ENCODE measurements at places on chromosomes 7 and 10. TPM values are rescaled to one million over a fixed set of nuclear protein-coding genes. Genes with fewer than 3 reads are reported as not detected.

Gene CALHM3
- not detected for total RNA-seq

Gene SKIDA1
- total RNA-seq, result not detected

DNA sequence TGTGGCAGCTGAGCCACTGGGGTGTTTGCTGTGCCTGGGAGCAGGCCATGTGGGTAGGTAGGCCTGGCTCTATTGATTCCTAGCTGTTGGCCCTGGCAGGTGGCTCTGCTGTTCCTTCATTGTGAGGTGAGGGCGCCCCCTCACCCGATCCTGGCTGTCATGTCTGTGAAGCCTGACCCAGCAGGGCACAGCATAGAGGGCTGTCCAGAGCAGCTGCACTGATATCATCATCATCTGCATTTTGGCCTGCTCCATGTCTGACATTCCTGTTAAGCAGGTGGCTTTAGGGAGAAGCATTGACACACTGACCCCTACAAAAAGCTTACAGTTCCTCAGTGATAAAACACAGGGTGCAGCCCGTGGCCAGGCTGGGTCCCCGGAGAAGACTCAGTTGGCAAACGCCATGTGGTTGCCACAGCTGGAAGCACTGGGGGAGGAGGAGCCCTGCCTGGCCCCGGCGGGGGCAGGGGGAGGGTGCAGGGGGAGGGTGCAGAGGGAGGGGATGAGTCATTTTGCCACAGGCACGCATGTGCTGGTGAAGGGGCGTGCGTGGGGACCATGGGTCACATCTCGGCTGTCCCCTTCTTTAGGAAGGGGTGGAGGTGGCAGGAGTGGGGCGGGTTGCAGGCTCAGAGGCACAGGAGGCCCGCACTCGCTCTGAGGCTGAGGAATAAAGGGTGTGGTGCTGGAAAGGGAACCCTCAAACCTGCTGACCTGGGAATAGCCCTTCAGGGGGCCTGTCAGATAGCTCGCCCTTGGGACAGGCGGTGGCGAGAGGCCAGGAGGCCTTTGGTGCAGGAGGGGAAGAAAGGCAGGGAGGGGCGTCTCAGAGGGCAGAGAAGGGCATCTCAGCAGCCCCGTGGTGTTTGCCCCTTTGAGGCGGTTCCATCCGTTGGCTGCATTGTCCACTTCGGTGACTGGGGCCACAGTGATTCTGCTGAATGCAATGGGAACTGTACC is 31.6 kb downstream of the IKZF1 start:
- no peak overlapping the region for H3K27ac ChIP-seq
- peak; percentile 86 for DNase-seq
- no peak overlapping the region for H3K4me3 ChIP-seq
- H3K27me3 ChIP-seq, result no peaks in the 10 kb centered on the region
- peaks cover 36% of the 10 kb centered on the region for H3K36me3 ChIP-seq

DNA sequence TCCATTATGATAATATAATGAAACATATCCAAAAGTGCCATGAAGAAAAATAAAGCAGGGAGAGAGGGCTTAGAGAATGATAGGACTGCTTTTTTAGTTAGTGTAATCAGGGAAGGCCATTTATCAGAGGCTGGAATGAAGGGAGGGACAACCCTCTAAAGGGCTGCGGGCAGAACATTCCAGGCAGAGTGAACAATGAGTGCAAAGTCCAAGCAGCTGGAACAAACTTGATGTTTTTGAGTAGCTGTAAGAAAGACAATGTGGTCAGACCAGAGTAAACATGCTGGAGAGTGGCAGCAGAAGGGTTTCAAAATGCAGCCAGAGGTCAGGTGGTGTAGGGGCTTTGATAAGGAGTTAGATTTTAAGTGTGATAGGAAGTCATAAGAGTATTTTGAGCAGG is 65.6 kb upstream of the CCDC6 start:
- H3K4me3 ChIP-seq, result no peak overlapping the region
- peaks cover 3% of the 10 kb centered on the region for H3K36me3 ChIP-seq
- no peaks in the 10 kb centered on the region for H3K4me1 ChIP-seq
- no peak overlapping the region for H3K27ac ChIP-seq

- H3K36me3 ChIP-seq, result no peaks in the 10 kb centered on the region
- H3K4me1 ChIP-seq, result peaks cover 16% of the 10 kb centered on the region
- H3K27ac ChIP-seq, result no peak overlapping the region
- peaks cover 97% of the 10 kb centered on the region for H3K27me3 ChIP-seq
Observed at GRCh38 chr7:97006816-97007582, 1.6 kb downstream of the DLX6 start.

GRCh38 chr7:135206941-135207391 is 4.4 kb downstream of the WDR91 start:
- H3K27ac ChIP-seq, result peak overlapping the region; percentile 57
- H3K27me3 ChIP-seq, result no peaks in the 10 kb centered on the region
- peak overlapping the region; percentile 26 for H3K4me3 ChIP-seq
- H3K36me3 ChIP-seq, result peaks cover 19% of the 10 kb centered on the region

Gene TMEM236
- total RNA-seq, result 0.12 TPM

- no peak overlapping the region for H3K4me3 ChIP-seq
- H3K27ac ChIP-seq, result no peak overlapping the region
- no peaks in the 10 kb centered on the region for H3K27me3 ChIP-seq
- no peaks in the 10 kb centered on the region for H3K36me3 ChIP-seq
Observed at GRCh38 chr10:54469587-54470323, 331.3 kb downstream of the PCDH15 start.

Gene ASB4
- total RNA-seq, result not detected

Gene PRSS37
- not detected for total RNA-seq

DNA sequence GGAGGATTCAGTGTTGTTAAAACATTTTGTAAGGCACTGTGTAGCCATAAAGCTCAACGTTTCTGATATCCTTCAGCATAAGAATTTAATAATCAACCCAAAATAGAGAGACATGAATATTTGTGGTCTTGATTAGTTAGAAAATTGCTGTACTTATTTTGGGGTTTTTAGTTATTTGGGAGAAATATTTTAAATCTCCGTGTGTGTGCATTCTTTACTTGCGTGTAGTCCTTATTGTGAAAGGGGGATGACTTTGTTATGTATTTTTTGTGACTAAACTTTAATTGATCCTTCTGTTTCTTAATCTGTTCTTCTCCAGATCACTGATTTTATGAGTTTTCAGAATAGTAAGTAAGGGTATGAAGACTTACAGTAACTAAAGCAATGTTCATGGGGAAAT is 81.2 kb downstream of the ZNRF2 start:
- no peak overlapping the region for H3K27ac ChIP-seq
- H3K27me3 ChIP-seq, result no peaks in the 10 kb centered on the region
- H3K36me3 ChIP-seq, result no peaks in the 10 kb centered on the region
- no peak for DNase-seq
- H3K4me3 ChIP-seq, result no peak overlapping the region

GRCh38 chr7:23490357-23491135 is 20.3 kb upstream of the IGF2BP3 start:
- peak; percentile 52 for DNase-seq
- H3K27me3 ChIP-seq, result no peaks in the 10 kb centered on the region
- H3K4me3 ChIP-seq, result peak overlapping the region; percentile 82
- peaks cover 6% of the 10 kb centered on the region for H3K36me3 ChIP-seq

DNA sequence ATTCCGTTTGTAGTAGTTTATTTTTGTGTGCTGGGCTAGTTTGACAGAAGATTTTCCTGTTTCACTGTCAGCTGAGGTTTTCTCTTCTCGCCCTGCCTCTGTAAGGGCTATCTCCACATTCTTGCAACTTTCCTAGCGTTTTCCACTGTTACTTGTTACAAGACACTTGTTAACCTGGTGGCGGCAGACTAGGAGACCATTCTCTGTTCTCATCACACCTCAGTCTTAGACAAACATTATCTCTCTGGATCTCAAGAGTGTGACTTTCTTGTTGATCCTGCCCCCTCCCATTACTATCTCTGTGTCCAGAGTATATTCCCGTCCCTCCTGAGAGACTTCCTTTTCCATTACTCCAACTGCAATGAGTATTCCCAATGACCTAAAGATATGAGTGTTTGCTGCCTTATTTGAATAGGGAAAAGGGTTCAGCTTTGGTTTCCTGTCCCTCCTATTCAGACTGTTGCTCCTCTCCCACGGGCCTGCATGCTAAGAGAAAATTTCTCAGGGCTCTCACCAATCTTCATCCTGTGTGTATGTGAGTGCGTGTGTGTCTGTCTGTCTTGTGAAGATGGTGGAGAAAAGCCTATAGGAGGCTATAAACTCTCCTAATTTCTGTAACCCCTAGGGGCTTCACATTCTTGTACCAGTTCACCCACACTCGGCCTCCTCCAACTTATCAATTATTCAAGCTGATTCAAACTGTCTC is 722.4 kb upstream of the POT1 start:
- DNase-seq, result no peak
- H3K27me3 ChIP-seq, result no peaks in the 10 kb centered on the region
- no peak overlapping the region for H3K4me3 ChIP-seq
- H3K27ac ChIP-seq, result no peak overlapping the region

GRCh38 chr7:111985798-111986197 is 220.4 kb downstream of the DOCK4 start:
- no peak overlapping the region for H3K4me3 ChIP-seq
- H3K27ac ChIP-seq, result no peak overlapping the region
- H3K27me3 ChIP-seq, result no peaks in the 10 kb centered on the region

DNA sequence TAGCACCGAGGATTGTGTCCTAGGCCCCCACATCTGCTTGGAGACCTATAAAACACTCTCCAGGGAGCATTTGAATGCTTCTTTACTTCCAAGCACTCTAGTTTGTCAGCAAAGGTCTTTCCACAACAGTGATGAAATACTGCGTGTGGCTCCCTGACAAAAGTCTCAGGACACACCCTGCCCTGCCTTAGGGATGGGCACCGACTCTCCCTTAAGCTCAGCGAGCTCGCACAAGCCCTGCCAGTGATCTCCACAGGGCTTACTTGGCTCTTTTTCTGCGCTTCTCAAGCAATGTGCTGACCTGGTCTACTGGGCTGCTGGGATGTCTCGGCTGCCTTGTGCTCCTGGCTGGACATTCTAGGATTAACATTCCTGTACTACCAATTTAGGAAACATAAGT is 84.3 kb upstream of the MPP7 start:
- H3K36me3 ChIP-seq, result no peaks in the 10 kb centered on the region
- no peak overlapping the region for H3K4me3 ChIP-seq

Gene RHOBTB1
- total RNA-seq, result 0.16 TPM

- H3K27ac ChIP-seq, result no peak overlapping the region
- H3K4me3 ChIP-seq, result no peak overlapping the region
- H3K36me3 ChIP-seq, result no peaks in the 10 kb centered on the region
- no peaks in the 10 kb centered on the region for H3K4me1 ChIP-seq
- DNase-seq, result no peak
Observed at GRCh38 chr7:114413761-114414155, 857 bp upstream of the FOXP2 start.

DNA sequence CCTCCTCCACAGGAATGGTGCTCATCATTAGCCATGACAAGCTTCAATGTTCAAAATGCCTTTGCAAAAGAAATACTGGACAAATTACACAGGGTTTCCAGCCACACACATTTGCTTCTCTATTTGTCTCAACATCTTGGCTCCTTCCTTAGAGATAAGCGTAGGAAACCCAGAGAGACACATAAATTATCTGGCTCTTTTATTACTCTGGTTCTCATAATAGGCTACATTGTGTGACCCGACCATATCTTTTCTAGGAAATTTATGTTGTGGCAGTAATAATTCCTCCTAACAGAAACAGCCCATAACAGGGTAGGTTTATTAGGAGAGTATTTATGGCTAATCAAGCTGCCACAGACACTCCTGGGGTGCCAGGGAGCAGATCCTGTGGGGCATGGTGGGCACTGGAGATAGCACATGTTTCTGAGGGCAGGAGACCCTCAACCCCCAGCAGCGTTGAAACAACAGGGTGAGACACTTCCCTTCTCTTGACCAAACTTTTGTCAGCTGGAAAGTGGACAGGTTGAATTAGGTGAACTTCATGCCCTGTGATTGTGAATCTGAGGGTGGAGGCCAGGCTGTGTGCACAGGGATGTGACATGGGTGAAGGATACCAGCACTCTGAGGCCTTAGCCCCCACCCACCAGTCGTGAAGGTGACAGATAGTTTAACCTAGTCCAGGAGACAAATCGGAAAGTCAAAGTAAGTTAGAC is 295.9 kb upstream of the ZNF32 start:
- no peak overlapping the region for H3K4me3 ChIP-seq
- peaks cover 15% of the 10 kb centered on the region for H3K4me1 ChIP-seq
- DNase-seq, result no peak
- H3K27ac ChIP-seq, result no peak overlapping the region
- H3K36me3 ChIP-seq, result no peaks in the 10 kb centered on the region

- no peak overlapping the region for H3K4me3 ChIP-seq
- no peaks in the 10 kb centered on the region for H3K36me3 ChIP-seq
- H3K27ac ChIP-seq, result no peak overlapping the region
- no peak for DNase-seq
Observed at GRCh38 chr10:35843524-35844181, 201.6 kb upstream of the FZD8 start.

Gene SPDYE5
- not detected for total RNA-seq

- no peaks in the 10 kb centered on the region for H3K36me3 ChIP-seq
- H3K4me3 ChIP-seq, result no peak overlapping the region
- DNase-seq, result no peak
- H3K4me1 ChIP-seq, result no peaks in the 10 kb centered on the region
Observed at GRCh38 chr7:6161463-6162330, 110.7 kb downstream of the CYTH3 start.

- H3K27ac ChIP-seq, result peak overlapping the region; percentile 96
- DNase-seq, result no peak
- peaks cover 20% of the 10 kb centered on the region for H3K36me3 ChIP-seq
Observed at GRCh38 chr7:23298141-23298881, 828 bp upstream of the MALSU1 start.

DNA sequence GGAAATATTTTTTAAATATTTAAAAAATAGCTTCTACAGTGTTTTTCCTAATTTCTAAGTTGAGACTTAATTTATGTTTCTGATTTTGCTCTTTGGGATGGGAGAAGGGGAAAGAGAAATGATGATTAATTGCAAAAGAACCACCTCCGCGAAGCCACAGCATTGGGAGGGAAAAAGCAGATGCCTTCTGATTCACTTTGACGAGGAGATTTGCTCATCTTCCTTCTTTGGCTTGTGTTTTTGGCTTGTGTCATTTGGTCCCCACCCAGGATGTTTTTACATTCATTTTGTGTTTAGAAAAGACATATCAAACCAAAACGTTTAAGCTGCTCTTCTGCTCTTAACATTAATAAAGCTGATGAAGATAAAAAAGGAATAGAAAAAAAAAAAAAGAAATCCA is 121.7 kb downstream of the MACC1 start:
- no peaks in the 10 kb centered on the region for H3K4me1 ChIP-seq
- peaks cover 3% of the 10 kb centered on the region for H3K27me3 ChIP-seq
- DNase-seq, result no peak
- H3K27ac ChIP-seq, result no peak overlapping the region

GRCh38 chr10:14758994-14759664 is 15.6 kb downstream of the FAM107B start:
- peaks cover 3% of the 10 kb centered on the region for H3K4me1 ChIP-seq
- no peak overlapping the region for H3K27ac ChIP-seq
- DNase-seq, result no peak
- H3K4me3 ChIP-seq, result no peak overlapping the region
- H3K27me3 ChIP-seq, result no peaks in the 10 kb centered on the region

DNA sequence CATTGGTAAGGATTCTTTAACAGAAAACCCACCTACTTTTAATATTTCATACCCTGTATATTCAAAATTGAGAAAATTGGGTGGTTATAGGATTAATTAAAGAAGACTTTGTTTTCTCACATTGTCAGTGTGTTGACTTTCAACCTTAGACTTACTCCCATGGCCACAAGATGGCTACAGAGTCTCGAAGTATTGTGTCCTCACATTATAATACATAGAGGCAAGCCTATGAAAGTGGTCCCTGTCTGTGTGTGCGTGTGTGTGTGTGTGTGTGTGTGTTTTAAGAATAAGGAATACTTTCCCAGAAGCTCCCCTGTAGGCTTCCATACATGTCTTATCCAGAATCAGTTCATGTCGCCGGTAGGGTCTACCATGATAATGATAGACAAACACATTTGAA is 180.0 kb downstream of the PHF14 start:
- H3K4me3 ChIP-seq, result no peak overlapping the region
- H3K36me3 ChIP-seq, result peaks cover 9% of the 10 kb centered on the region
- no peak for DNase-seq
- no peaks in the 10 kb centered on the region for H3K4me1 ChIP-seq
- no peaks in the 10 kb centered on the region for H3K27me3 ChIP-seq

Measured in activated naive CD8-positive, alpha-beta T cell treated with anti-CD3 and anti-CD28 coated beads for 36 hours (primary cell).